ENCODE measurements at places on chromosomes 5 and 9.

DNA sequence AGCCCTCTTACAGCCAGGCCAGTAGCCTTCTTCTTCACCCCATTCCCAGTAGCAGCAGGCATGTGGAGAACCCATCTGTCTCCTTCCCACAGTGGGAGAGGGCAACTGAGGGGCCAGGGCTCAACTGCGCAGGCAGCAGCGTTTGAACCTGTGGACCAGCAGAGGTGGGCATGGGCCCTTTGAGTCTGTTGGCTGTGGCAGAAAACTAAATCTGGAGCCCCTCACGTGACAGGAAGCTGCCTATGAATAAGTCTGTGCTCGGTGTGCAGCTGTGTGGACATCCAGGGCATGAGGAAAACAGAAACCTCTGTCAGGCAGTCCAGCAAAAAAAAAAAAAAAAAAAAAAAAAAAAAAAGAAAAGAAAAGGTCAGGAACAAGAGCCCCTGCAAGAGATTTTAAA is 189.2 kb upstream of the NR3C1 start:
- DNase-seq: no peak

DNA sequence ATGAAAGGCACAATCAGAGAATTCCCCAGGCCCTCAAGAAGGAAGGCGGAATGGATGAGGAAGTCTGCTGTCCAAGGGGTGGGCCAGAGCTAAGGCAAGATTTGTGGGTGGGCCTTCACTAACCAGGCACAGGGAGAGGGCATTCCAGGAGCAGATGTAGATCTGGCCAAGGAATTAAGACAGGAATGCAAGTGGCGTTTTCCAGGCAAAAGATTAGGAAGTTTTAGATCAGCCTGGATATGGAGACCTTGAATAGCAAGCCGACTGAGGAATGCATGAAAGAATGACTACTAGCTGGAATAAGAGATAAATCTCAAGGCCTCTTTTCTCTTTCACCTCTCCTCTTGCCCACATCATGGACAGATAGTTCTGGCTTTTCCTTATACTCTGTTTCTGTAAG is 68.5 kb downstream of the GHR start:
- no peak for DNase-seq

DNA sequence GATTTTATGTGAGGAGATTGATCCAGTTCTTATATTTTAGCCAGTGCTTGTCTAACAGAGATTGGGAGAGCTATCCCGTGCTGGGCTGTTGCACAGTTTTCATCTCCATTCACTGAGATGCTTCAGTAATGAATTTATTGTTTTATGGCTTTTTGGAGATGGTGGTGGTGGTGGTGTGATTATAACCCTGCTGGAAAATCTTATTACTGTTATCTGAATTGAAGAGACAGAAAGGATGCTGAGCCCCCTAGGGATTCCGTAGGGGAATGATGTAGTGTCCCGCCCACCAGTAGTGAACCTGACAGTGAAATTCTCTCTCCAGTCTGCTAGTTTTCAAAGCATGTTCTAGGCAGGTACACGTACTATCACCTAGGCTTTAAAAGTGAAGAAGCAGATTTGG is 1.9 kb downstream of the RAI14 start:
- DNase-seq: no peak

DNA sequence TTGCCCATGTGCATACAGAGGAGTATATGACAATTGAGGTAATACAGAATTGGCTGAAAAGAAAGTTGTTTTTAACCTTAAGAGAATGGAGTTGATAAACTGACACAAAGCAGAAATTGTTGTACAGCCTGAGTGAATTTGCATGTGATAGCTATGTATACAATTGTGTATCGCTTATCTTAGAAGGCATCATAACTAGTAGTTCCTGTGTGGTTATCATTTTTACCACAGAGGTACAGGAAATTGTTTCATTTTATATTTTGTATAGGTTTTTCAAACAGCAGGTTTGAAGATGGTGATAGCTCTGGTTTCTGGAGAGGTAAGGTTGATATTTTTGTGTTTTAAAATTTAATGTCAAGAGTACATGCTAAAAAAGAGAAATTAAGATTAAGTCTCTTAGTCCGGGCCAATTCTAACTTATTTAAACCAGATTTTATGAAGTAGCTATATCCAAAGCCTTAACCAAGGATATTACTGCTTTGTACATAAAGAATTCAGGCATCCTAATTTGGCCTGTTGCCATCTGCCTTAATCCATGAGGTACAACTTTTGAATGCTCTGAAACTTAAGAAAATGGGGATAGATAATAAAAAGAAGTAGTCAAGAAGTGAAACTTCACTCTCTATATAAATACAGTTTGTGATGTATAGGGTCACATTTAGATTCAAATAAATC is 26.0 kb downstream of the DDX4 start:
- DNase-seq: no peak

- peak; percentile 32 for DNase-seq
Observed at GRCh38 chr5:37208883-37209797, 40.0 kb downstream of the CPLANE1 start.

DNA sequence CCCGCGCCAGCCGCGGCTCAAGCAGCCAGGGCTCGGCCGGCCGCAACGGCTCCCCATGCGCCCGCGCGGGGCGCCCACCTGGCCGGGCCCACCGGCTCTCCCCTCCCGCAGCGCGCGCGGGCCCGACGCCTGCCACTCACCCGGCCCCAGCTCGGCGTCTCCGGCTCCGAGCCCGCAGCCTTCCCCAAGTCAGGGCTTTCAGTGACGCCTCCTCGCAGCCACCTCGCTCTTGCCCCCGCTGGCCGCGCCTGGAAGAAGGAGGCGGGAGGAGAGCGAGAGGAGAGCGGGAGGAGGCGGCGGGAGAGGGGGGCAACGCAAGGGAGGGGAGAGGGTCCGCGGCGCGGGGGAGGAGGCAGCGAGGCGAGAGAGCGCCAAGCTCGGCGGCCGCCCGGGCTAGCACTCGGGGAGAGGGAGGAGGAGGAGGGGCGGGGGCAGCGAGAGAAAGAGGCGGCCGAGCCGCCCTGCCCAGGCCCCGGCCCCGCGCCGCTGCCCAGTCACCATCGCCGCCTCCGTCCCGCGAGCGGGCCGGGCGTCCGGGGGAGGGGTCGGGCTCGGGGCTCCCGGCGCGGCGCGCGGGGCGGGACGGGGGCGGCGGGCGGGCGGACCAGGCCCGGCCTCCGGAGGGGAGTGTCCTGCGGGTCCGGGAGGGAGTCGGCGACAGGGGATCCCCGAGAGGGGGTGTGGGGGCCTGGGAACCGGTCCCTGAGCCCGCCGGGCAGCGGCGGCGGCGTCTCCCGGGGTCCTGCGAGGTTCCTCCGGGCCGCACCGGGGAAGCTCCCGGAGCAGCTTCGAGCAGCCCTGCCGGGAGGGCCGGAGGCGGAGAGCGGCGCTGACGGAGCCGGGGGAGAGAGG is at the start of gene LHFPL2:
TSS of gene LHFPL2 (minus strand) at position 414 of the 852 bp plus-strand sequence. CDS start 138,559 bp downstream, outside the sequence.
- peak; percentile 35 for DNase-seq

GRCh38 chr9:123753669-123754258 is 176.2 kb downstream of the DENND1A start:
- DNase-seq: no peak

- no peak for DNase-seq
Observed at GRCh38 chr5:135335031-135335828, 63.8 kb downstream of the MACROH2A1 start.

DNA sequence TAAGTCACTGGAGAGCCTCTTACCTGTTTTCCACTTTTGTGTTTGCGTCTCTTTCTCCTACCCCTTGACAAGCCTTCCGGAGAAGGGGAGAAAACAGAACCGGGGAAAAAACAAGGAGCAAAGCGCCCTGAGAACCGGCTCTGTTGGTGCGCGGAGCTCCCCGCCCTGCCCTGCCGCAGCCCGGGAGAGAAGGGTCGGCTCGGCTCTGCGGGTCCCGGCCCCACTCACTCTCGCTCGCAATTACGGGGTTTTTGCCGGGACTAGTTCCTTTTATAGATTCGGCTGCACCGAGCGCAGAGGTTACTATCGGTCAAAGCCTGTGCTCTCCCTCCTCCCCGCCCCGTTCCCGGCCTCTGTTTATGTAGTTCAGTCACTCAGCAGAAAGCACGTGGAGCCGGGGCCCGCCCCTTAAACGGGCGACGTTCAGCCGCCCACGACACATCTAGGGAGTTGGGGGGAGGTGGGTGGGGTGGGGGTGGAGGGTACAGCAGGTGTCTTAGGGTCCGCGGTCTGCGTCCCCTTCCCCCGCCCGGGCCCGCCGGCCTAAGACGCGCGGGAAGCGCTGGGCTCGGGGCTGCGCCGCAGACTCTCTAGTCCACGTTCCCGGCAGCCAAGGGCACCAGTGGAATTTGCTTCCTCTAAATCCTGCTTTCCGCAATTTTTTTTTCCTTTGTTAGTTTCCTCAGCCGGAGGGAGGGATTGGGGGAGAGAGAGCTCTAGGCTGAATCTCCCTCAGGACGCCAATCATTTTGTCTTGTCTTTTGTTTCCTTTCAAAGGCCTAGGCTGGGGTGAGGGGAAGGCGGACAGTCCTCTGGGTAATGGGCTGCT is at the start of gene ABCA1:
TSS of gene ABCA1 (minus strand) at position 244 of the 829 bp plus-strand sequence. CDS start 24,476 bp downstream, outside the sequence.
- peak; percentile 41 for DNase-seq

- no peak for DNase-seq
Observed at GRCh38 chr5:87302061-87302460, 34.4 kb downstream of the RASA1 start.

DNA sequence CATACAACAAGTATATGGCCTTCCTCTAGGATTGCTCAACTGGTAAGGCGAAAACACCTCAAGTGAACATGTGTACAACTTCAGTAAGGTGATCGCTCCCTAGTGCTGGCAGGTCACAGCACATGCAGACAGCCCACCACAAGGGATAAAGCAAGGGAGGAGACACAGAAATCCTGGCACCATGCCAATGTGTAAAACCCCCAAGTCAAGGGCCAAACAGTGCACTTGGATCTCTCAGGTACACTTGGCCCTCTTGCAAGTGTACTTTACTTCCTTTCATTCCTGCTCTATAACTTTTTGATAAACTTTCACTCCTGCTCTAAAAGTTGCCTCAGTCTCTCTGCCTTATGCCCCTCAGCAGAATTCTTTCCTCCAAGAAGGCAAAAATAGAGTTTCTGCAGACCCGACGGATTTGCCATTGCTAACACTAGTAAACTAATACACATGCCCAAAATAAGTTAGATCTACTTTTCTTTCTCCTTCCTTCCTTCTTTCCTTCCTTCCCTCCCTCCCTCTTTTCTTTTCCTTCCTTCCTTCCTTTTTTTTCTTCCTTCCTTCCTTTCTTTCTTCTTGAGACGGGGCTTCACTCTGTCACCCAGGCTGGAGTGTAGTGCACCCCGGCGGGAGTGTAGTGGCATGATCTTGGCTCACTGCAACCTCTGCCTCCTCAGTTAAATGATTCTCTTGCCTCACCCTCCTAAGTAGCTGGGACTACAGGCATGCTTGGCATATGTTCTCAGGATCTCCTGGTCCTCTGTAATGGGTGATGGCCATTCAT is 6.8 kb upstream of the LNPEP start:
- DNase-seq: no peak

GRCh38 chr5:36691226-36691625 is 84.8 kb downstream of the SLC1A3 start:
- DNase-seq: no peak

GRCh38 chr9:112809906-112810305 is 59.3 kb downstream of the SNX30 start:
- DNase-seq: no peak

GRCh38 chr9:89872913-89873707 is 268.3 kb downstream of the GADD45G start:
- peak; percentile 13 for DNase-seq

DNA sequence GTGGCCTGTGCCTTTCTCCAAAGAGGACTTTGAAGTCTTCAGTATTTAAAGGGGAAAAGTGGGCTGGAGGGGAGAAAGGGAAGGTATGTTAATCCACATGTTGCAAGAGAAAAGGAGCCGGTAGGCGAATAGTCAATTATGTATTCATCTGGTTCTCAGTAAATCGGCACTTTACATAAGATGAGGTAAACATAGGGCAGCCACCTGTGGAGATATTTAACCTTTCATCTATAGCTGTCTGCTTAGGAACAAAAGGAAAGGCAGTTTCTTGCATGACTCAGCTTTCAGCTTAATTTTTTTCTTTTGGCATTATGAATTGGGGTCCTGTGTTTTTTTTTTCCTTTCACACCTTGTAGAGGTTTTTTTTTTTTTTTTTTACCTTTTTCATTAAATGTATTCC is 42.2 kb downstream of the FGD3 start:
- no peak for DNase-seq

DNA sequence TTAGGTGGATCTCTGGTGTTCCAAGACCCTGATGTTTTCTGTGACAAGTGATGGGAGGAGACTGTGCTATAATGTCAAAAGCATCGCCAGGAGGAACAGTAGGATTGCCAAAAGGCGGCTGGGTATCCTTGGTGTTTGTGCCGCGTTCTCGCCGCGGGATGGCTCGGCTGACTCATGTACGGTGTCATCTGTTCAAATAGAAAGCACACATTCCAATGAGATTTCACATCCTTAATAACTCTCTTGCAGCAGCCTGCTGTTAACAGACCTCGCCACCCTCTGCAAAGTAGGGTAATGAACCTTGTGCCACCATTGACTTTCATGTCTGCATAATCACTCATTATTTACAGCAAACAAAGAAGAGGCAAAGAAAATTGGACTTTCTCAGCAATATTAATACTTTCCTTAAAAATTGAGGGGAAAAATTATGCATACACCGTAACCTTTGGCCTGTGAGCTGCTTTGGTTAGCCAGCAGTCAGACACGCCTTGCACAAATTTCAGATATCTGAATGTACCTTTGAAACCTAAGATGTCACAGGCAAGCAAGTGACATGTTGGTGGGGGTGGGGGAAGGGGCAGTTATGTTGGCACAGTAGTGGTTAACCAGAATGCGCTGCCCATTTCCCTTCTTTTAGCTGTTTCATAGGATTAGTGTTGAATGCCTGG is 289.4 kb downstream of the EFNA5 start:
- DNase-seq: no peak

DNA sequence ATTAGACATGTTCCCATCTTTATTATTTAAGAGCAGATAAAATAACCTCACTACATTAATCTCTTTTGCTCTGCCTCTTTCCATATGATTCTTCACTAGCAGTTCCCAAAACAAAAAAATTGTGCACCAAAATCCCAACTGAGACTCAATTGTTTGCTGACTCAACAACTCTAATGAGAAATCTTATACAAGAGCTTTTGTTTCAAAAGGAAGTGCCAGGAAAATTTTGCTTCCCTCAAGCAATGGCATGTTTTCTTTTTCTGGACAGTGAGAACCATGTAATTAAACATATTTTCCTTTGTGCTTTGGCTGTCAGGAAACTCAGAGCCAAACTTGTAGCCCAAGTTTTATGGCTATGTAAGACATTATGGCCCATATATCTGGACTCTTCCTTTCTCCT is 62.0 kb downstream of the TMC1 start:
- no peak for DNase-seq

GRCh38 chr5:146754621-146755020 is 123.9 kb downstream of the PPP2R2B start:
- no peak for DNase-seq

GRCh38 chr9:27528076-27528885 is 1.3 kb downstream of the MOB3B start:
- peak; percentile 45 for DNase-seq

DNA sequence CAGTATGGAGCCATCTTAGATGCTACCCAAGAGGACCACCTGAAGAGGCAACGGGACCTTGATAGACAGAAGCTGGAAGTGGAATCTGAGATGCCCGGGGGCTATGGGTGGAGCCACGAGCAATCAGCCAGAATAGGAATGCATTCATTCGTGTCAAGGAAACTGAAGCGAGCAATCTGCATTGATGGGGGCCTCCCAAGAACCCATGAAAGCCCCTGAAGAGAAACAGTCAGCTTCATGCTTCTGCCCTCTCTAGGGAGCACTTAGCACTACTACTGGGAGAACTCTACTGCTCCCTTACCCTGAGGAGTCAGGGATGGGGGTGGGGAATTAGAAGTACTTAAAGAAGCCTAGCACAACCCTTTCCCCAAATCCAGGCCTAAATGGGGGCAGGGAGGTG is 51.9 kb upstream of the TCERG1 start:
- DNase-seq: no peak

GRCh38 chr5:76178913-76179312 is 95.7 kb downstream of the SV2C start:
- DNase-seq: no peak

Data from activated CD4-positive, CD25-positive, alpha-beta regulatory T cell treated with anti-CD3 and anti-CD28 coated beads, Interleukin-2, amount 50 U/mL, for 72 hours (primary cell).